ENCODE measurements at places on chromosomes 16 and 17. TPM values are rescaled to one million over a fixed set of nuclear protein-coding genes. Genes with fewer than 3 reads are reported as not detected.

- no peak overlapping the region for H3K27ac ChIP-seq
- peaks cover 22% of the 10 kb centered on the region for H3K36me3 ChIP-seq
- no peaks in the 10 kb centered on the region for H3K27me3 ChIP-seq
- DNase-seq: no peak
Measured at GRCh38 chr17:66677201-66677981, 157.5 kb upstream of the CACNG5 start.

The WNT9B gene
- total RNA-seq: not detected

The CAVIN1 gene
- total RNA-seq: 5.1 TPM

- H3K4me1 ChIP-seq: no peaks in the 10 kb centered on the region
- H3K4me3 ChIP-seq: no peak overlapping the region
- no peaks in the 10 kb centered on the region for H3K36me3 ChIP-seq
- H3K27me3 ChIP-seq: no peaks in the 10 kb centered on the region
- H3K27ac ChIP-seq: no peak overlapping the region
- no peak for DNase-seq
Measured at GRCh38 chr16:65415460-65415859, 293.6 kb upstream of the CDH11 start.

GRCh38 chr17:40459636-40460603 is 16.7 kb downstream of the IGFBP4 start:
- H3K4me3 ChIP-seq: no peak overlapping the region
- H3K36me3 ChIP-seq: peaks cover 7% of the 10 kb centered on the region
- H3K27me3 ChIP-seq: no peaks in the 10 kb centered on the region
- H3K27ac ChIP-seq: no peak overlapping the region
- no peak for DNase-seq

- no peaks in the 10 kb centered on the region for H3K4me1 ChIP-seq
- no peak overlapping the region for H3K27ac ChIP-seq
- H3K27me3 ChIP-seq: peaks cover 2% of the 10 kb centered on the region
Measured at GRCh38 chr17:33848433-33848832, 406.7 kb upstream of the CCL2 start.

DNA sequence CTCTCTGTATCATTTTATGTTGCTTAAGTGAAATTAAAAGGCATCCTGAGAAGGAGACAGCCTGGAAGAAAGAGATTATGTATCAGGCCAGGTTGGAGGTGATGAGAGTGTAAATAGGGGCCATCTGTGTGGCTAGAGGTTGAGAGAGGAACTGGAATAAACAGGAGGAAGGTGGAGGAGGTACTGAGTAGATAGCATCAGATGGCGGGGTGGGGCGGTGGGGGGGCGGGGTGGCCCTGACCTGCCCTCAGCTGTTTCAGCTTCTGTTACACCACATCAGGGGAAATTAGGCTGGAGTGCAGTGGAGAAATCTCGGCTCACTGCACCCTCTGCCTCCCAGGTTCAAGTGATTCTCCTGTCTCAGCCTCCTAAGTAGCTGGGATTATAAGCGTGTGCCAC is 6.9 kb upstream of the KCNG4 start:
- no peaks in the 10 kb centered on the region for H3K36me3 ChIP-seq
- H3K27me3 ChIP-seq: peaks cover 10% of the 10 kb centered on the region
- no peak overlapping the region for H3K4me3 ChIP-seq
- no peaks in the 10 kb centered on the region for H3K4me1 ChIP-seq

All from activated naive CD8-positive, alpha-beta T cell treated with anti-CD3 and anti-CD28 coated beads, Interleukin-2, amount 10 ng/mL, durations not matched to agents 7 days and 5 days (primary cell).